AG09309 (cell line): ENCODE measurements at places on chromosomes 6 and 20.

DNA sequence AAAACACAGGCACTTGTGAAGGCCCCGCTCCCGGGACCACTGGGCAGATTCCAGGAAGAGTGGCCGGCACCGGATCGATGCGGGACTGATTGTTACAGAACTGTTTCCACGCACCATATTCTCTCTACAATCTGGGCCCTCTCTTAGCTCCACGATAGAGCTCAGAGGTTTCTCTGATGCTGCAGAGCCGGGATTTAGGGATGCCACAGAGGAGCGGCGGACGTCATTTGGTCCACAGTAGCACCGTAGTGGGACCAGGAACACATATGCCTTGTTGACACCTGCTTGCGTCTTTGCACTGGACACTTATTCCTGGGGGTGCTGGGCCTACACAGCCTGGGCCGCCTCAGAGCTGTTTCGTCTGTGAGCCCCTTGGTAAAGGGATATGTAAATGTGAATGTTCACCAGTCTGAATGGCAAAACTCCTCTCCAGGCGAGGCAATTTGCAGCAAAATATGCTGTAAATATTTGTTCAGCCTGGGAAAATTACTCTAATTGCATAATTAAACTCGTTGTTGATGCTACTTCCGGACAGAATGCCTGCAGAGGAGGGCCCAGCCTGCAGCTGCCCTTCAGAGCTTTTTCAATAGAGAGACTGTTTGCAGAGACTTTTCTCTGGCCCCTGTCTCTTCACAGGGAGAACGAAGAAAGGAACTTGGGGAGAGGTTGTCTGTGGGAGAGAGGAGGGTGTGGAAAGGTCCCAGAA lies 9.4 kb downstream of the PCK1 start:
- no peak for DNase-seq

- no peak for DNase-seq
Measured at GRCh38 chr6:92110403-92110802, 1309.0 kb downstream of the EPHA7 start.

- no peak for DNase-seq
Measured at GRCh38 chr6:166952121-166952520, 4.2 kb downstream of the RNASET2 start.

DNA sequence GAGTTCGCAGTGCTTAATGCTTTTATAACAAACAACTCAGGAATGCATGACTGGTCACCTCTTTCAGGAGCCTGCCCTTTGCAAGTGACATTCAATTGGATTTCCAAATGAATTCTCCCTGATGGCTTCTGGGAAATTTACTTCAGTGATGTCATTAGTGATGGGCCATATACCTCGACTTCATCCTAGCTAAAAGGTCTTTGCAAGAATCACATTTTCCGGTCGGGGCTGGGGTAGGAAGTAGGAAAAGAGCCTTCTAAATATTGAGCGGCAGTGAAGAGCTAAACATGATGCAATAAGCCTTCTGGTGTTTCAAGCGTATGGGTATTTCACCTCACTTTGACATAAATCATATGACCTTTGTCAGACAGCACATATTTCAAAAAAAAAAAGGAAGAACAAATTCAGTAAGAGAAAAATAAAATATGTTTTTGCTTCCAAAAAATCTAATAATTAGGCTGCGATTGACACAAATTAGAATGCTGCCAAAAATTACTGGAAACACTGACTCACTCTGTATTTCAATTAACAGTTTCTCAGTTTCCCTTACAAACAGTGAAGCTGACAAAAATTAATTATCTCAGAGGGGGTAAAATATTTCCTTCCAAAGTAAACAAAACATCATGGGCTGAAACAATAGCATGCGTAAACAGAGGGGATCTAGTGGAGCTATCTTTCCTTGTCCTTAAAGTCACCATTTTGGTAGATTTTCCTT lies 39.8 kb downstream of the ADTRP start:
- DNase-seq = no peak

GRCh38 chr20:32804022-32804715 lies 15.6 kb upstream of the MAPRE1 start:
- DNase-seq = no peak
